B cell (primary cell): ENCODE measurements at places on chromosomes 11 and 22. TPM values are rescaled to one million over a fixed set of nuclear protein-coding genes. Genes with fewer than 3 reads are reported as not detected.
A peak's percentile ranks its signal among the peaks of the same experiment; 100 is the strongest.

DNA sequence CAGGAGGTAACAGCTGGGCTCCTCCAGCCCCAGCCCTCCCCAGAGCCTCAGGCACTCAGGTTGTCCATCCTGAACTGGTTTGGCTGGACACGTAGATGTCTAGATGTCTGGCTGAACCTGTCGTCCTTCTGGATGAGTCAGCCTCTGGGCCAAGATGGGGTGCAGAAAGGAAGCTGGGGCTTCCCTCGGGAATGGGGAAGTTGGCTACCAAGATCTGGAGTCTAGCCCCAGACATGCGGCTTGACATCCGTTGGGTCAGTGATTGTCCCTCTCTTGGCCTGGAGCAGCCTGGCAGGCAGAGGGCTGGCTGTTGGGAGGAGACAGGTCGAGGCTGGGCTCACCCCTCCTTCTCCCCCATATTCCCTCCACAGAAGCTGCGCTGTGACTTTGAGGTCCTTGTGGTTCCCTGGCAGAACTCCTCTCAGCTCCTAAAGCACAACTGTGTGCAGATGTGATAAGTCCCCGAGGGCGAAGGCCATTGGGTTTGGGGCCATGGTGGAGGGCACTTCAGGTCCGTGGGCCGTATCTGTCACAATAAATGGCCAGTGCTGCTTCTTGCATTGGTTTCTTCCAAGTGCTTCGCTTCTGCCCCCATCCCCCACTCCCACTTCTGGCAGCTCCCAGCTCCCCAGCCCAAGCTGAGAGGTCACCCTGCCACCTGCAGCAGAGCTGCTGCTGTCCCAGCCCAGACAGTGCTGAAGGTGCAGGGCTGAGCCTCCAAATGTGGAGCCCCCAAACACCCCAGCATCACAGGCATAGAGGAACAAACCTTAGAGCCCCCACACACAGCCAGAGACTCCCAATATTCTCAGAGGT, 1.3 kb downstream of the CST6 start:
- no peak for DNase-seq

DNA sequence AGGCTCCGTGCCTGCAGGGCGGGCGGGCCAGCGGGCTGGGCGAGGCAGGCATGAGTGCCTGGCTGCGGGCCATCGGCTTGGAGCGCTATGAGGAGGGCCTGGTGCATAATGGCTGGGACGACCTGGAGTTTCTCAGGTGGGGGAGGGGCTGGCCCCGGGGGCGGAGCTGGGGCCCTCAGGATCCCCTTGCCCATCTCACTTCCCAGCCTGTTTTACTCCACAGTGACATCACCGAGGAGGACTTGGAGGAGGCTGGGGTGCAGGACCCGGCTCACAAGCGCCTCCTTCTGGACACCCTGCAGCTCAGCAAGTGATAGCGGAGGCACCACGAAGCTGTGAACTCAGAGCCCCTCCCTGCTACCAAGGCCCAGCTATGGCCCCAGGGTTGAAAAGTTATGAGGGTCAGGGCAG, 5.9 kb downstream of the PHOX2A start:
- DNase-seq, result peak; percentile 61

- DNase-seq, result no peak
Measured at GRCh38 chr11:64181506-64182411, 4.2 kb upstream of the STIP1 start.

- DNase-seq, result no peak
Measured at GRCh38 chr22:40509401-40510134, 127.0 kb downstream of the MRTFA start.

GRCh38 chr11:30107899-30108298, 91.1 kb upstream of the KCNA4 start:
- DNase-seq, result no peak

DNA sequence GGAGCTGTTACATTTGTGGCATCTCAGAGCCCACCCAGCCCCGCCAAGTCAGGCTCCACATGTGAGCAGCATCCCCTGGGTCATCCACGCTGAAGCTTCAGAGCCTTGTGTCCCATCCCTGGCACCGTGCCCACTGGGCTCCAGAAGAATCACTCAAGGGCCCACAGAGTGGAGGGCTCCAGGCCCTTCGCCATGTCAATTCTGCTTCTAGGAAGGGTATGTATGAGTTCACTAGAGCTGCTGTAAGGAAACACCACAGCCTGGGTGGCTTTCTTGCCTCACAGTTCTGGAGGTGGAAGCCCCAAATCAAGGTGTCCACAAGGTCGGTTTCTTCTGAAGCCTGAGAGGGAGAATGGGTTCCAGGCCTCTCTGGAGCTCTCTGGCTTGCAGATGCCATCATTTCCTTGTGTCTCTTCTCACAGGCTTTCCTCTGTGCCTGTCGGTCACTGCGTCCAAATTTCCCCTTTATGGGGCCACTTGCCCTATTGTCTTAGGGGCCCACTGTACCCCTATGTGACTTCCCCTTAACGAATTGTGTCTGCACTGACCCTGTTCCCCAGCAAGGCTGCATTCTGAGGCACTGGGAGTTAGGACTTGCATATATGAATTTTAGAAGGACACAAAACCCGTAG, 1476.0 kb downstream of the TBC1D22A start:
- no peak for DNase-seq

GRCh38 chr11:15493921-15494620, 379.3 kb downstream of the INSC start:
- DNase-seq, result no peak

DNA sequence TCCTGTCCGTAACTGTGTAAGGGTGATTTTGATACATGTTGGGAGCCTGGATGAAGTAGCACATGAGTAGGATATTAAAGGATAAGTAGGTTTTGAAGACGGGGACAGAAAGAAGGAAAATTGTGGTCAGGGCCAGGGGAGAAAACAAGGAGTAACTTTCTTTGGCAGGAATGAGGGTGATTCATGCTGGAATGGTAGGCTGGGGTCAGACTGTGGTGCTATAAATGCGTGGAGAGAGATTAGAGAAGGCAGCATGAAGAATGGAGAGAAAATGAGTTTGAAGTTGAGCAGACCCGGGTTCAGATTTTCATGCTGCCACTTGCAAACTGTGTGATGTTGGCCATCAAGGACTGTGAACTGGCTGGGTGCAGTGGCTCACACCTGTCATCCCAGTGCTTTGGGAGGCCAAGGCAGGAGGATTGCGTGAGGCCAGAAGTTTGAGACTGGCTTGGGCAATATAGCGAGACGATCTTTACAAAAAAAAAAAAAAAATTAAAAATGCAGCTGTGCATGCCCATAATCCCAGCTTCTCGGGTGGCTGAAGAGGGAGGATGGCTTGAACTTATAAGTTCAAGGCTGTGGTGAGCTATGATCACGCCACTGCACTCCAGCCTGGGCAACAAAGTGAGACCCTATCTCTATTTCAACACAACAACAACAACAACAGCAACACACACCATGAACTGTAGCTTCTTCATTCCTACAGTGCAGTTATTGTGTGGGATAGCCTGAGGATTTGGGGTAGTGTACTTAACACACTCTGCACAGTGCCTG, 22.3 kb downstream of the ZBTB16 start:
- DNase-seq, result no peak

GRCh38 chr11:113043698-113044097, 82.5 kb downstream of the NCAM1 start:
- no peak for DNase-seq

DNA sequence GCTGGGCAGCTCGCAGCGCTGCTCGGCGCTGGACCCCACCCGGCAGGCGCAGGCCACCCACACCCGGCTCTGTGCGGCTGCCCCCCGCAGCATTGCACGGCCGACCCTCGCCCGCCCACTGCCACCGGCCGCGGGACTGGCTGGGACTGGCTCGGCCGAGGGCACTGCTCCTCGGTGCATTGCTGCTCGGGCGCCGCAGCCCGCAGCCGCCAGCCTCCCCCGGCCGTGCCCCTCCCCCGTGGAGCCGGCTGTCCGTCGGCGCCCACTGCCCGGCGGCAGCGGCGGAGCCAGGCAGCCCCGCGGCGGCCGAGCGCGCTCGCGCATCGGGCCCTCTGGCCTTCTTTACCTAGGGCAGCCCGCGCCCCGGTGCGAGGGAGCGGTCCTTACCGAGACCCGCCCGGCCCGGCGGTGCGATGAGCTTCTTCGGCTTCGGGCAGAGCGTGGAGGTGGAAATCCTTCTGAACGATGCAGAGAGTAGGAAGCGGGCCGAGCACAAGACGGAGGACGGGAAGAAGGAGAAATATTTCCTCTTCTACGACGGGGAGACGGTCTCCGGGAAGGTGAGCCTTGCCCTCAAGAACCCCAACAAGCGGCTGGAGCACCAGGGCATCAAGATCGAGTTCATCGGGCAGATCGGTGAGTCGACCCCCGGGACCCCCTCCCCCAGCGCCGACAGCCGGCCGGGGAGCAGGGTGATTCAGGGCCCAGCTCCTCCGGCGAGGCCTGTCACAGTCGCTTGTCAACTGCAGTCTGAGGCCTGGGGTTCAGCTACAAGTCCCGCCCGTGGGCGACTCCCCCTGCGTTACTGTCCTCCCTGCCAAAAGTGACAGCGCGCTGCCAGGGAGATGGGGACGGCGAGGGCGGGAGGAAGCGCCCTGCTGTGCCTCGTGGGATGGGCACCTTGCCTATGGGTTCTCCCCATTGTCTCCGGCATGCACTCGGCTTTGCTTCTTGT, 516 bp downstream of the VPS26B start:
- DNase-seq, result peak; percentile 56

GRCh38 chr22:19823191-19823901, 31.3 kb downstream of the GNB1L start:
- no peak for DNase-seq

- DNase-seq, result no peak
Measured at GRCh38 chr11:59754494-59754858, 700 bp upstream of the STX3 start.

GRCh38 chr11:122163053-122163819, 47.2 kb upstream of the BLID start:
- no peak for DNase-seq

DNA sequence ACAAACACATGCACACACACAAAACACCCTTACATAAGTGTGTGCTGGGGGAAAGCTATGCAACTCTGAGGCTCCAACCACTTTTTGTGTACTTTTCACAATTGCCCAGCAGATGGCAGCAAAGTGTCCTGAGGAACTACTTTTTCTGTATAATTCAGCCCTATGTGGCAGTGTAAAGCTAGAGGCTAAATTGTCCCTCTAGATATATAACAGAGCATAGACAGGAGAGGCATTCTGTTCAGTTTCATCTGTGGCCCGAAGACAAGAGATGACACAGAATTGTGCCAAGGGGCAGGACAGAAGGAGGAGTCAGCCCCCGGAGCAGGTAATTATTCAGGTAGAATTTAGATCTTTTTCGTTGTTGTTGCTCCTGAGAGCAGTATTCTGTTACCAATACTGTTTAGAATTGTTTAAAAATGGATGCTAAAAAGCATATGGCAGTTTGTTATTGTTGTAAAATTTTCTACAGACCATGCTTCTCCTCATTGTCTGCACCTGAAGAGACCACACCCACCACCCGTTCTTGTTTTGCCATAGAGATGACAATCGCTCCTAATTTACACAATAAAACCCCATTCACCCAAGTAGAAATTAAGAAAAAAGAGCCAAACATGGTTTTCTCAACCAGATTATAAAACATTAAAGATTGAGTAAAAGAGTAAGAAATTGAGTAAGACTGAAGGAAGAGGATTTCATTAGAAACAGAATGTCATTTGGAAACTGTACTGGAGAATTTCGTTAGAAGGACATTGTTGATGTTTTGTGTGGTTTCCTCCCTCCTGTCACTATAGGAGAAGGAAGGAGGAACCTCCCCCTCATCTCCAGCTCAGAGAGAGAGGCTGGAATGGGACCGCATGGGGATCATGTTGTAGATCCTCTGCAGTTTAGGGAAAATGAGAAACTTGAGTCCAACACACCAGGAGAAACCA, 14.5 kb upstream of the MS4A7 start:
- DNase-seq, result peak; percentile 92

- DNase-seq, result peak; percentile 65
Measured at GRCh38 chr11:44775366-44775984, 48.7 kb downstream of the TSPAN18 start.

DNA sequence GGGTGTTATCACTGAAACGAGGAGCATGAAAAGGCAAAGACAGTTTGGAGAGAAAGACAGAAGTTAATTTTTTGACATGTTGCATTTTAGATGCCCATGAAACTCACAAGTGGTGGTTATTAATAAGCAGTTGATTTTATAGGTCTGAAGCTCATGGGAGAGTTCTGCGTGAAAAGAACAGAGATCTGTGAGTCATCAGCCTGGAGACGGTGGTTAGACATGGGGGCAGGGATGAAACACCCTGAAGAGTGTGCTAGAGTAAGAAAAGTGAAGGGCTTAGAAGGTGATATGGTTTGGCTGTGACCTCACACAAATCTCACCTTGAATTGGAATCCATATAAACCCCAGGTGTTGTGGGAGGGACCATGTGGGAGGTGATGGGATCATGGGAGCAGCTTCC, 289.1 kb upstream of the ISX start:
- no peak for DNase-seq

GRCh38 chr11:120869516-120870011, 154.3 kb upstream of the TBCEL start:
- no peak for DNase-seq

DNA sequence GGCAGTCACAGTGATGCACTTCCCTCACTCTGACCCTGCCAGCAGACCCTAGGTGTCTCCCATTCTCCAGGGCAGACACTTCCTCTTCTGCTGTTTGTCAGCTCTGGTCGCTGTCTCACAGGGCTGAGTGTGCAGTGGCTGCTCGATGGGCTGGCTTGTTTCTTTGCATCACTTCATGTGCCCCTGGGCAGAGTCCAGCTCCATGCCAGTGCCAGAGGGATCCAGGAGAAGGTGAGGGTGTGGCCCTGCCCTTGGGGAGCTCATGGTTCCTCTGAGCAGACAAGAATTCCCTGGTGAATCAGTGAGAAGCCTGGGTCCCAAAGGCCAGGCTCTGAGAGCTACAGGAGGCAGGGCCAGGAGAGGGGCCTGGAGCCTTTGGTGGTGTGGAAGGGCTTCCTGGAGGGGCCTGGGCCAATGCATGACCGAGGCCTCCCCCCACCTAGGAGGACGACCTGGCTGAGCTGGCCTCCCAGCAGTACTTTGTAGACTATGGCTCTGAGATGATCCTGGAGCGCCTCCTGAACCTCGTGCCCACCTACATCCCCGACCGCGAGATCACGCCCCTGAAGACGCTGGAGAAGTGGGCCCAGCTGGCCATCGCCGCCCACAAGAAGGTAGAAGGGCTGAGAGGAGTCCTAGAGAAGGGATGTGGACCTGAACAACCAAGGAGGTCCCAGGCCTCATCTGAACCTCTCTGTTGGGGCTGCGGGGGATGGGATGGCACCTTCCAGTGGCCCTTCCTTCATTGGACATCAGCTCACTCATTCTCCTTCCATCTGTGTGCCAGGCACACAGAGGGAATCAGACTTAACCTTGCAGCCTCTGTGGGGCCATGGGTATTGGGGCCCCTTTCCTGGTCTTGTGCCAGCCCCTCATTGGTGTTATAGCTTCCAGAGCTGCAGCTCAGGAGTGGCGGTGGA, 66.1 kb downstream of the MYO7A start:
- no peak for DNase-seq

GRCh38 chr22:23670378-23671295, 20.2 kb upstream of the RGL4 start:
- no peak for DNase-seq

- DNase-seq, result no peak
Measured at GRCh38 chr11:126163074-126163700, 48.3 kb downstream of the RPUSD4 start.

The FREY1 gene
- 6.5 and 6.6 TPM in 2 replicates for total RNA-seq

The SLC37A2 gene
- total RNA-seq, result 27.0 and 27.1 TPM in 2 replicates

The ISX gene
- not detected in 2 replicates for total RNA-seq

The OR51B2 gene
- total RNA-seq, result not detected in 2 replicates

The SNX15 gene
- total RNA-seq, result 28.5 and 30.4 TPM in 2 replicates

The TNNI2 gene
- total RNA-seq, result 1.6 and 2.9 TPM in 2 replicates

The SHISA8 gene
- 46.5 and 54.1 TPM in 2 replicates for total RNA-seq

The ATF4 gene
- 236 and 244 TPM in 2 replicates for total RNA-seq

The ST14 gene
- total RNA-seq, result 52.2 TPM in 2 replicates
